ENCODE measurements at places on chromosomes 3 and 15. TPM values are rescaled to one million over a fixed set of nuclear protein-coding genes. Genes with fewer than 3 reads are reported as not detected.

Gene ZNF860
- total RNA-seq, result 1.0 TPM

Gene FXR1
- total RNA-seq, result 238 TPM

Gene SAMMSON
- total RNA-seq, result not detected

Gene TMEM45A
- total RNA-seq, result 50.8 TPM

Gene KNG1
- total RNA-seq, result not detected

All from smooth muscle cell of trachea (primary cell).